Astrocyte of the hippocampus (primary cell): ENCODE measurements at places on chromosomes 7 and 10.

GRCh38 chr10:70114902-70115301 is 17.7 kb downstream of the AIFM2 start:
- DNase-seq = no peak

DNA sequence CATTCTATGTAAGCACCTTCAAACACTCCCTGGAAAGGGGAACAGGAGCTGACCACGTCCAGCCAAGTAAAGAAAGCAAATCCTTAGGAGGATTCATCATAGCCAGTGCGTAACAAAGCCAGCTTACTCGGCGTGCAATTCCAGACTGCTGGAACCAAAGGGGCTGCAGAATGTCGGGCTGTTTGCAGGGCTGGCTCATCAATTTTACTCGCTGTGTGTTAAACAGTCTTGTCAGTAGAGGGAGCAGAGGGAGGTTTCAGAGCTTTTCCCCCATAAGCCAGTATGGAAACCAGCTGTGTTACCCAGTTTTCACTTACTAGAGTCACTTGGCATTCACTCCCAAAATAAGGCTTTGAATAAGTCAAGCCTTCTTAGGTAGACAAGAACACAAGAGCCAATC is 127.1 kb downstream of the KMT2E start:
- peak; percentile 52 for DNase-seq

DNA sequence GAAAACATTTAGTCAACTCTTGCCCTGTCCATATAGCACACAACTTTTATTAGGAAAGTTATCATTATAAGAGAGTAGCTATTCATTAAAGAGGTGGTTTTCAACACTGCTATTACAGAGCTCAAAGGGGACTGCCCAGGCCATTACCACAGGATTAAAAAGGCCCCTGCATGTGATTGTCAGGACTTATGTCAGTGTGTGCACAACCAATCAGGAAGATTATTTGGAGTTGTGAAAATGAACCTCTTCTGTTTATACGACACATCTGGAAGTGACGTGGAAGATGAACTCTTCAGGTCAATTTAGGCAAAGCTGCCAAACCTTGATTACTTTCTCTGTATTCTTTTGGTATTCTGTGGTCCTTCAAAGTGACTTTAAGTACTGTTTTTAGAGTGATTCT is 14.7 kb downstream of the CCNY start:
- DNase-seq = no peak

GRCh38 chr10:62647375-62648092 is 157.0 kb upstream of the ADO start:
- no peak for DNase-seq

GRCh38 chr10:19828278-19829049 is 12.2 kb downstream of the PLXDC2 start:
- no peak for DNase-seq

GRCh38 chr7:70710651-70711050 is 421.3 kb upstream of the GALNT17 start:
- DNase-seq = no peak

DNA sequence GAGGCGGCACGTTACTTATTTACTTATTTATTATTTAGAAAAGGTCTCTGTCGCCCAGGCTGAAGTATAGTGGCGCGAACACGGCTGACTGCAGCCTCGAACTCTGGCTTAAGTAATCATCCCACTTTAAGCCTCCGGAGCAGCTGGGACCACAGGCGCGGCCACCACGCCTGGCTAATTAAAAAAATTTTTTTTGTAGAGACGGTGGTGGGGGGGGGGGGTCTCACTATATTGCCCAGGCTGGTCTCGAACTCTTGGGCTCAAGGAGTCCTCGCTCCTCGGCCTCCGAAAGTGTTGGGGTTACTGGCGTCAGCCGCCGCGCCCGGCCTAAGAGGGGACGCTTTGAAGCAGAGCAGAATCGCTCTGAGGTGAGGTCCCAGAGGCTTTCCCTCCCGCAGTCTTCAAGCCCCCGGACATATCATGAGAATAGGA is 675 bp upstream of the FRAT2 start:
- DNase-seq = no peak

DNA sequence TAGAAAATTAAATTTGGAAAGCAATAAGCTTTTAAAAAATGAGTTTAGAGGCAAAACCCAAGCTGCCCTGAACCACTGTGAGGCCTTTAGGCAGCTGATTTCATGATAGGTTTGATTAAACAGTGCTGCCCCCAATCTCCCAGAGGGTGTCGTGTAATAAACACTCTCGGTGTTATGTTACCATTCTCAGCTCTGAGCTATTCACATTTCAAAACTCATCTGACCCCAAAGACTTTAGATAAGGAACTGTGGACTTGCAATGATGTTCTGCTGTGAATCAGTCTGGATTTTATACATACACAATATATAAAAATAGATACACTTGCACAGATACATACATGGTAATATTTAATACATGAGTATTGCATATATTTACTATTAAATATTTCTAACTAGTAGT is 120.4 kb downstream of the MALRD1 start:
- DNase-seq = no peak

DNA sequence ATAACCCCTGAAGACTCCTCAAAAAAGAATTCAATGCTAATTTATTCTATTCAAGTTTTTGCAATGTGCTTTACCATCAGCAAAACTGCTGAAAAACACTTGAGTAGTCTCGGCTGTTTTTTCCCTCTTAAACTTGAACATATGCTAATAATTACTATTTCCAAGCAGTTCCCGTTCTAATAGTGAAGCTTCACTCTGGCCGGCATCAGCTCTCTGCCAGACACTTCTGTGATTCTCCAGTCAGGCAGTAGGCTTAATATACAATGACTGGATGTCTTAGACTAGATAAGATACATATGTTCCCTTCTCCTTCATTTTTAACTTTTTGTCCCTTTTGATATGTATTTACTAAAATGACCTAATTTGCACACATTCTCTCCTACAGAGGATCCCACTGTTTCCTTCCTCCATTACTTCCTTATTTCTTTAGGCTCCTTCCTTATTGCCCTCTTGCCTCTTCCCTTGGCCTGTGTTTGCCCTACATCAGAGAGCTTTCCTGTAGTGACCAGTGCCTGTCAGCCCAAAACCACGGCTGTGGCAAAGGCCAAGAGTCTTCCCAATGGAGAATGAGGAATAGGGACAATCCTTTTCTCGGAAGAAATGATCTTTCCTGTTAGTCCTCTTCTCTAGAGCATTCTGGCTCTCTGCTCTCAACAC is 23.5 kb downstream of the HEPACAM2 start:
- no peak for DNase-seq

- DNase-seq = no peak
These were observed 21.7 kb downstream of the SCD start for GRCh38 chr10:100368721-100369120.

- peak; percentile 52 for DNase-seq
These were observed 224.3 kb downstream of the THSD7A start for GRCh38 chr7:11607686-11608085.

- DNase-seq = peak; percentile 93
These were observed at the start of gene PRKAR2B for GRCh38 chr7:107044347-107045194. TSS of gene PRKAR2B (plus strand) at chr7:107044705. CDS start at chr7:107044908, 203 bp downstream.

DNA sequence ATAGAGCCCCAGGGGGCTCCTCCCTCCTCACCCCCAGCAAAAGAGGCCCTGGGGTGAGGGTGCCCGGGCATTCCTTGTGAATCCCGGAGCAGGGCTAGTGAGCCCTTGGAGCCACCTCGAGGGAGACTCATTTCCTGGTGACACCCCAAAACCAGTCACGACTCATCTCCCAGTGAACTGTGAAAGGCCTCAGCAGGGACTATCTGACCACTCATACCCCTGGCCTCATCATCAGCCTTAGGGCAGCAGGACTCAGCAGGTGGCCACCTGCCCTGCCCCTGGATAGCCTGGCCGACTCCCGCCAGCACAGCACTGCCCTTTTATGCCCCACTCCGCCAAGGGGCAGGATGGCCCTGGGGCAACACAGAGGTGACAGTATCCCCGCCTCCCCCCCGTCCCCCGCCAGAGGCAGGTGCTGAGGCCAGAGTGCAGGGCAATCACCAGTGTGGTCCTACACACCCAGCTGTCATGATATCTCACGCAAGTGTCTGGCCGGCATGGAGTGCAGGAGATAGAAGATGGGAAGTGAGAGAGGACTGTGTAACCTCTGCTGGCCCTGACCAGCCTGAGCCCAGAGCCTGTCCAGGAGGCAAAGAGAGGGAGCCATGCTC is 3.2 kb downstream of the SNCG start:
- no peak for DNase-seq

DNA sequence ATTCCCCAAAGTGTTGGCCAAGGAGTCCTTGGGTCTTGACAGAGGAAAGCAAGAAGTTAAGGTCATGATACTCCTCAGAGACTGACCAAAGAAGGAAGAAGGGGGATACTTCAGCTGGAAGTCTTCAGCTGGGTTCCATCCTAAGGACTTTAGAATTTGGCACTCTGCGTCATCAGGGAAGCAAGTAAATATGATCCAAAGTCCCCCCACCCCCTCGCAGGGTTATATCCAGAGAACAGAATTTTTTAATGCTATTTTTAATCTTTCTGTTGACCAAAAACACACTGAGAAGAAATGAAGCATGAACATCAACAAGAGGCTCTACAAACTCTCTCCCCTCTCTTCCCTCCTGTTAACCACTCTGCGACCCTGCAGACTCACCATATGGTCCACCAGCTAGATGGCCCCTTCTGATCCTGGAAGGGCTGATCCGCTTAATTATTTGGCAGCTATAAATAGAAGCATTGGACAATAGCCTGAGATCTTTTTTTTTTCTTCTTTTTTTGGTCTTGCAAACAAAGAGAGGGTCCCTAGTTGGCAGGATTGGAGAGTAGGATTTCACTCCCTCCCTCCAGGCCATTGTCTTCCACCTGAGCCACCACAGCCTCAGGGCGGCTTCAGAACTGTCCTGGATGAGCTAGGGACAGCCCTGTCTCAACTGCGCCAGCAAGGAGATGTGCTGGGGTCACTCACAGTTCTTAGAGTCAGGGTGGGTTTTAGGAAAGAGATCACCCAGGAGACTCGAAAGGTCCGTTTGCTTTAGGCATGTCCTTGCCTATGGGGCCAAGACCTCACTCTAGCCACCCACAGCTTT is 196.0 kb downstream of the KCNMA1 start:
- DNase-seq = no peak

GRCh38 chr10:78304091-78305045 is 270.7 kb downstream of the RPS24 start:
- DNase-seq = no peak

- DNase-seq = no peak
These were observed 80.0 kb upstream of the DNAAF5 start for GRCh38 chr7:646487-646886.

DNA sequence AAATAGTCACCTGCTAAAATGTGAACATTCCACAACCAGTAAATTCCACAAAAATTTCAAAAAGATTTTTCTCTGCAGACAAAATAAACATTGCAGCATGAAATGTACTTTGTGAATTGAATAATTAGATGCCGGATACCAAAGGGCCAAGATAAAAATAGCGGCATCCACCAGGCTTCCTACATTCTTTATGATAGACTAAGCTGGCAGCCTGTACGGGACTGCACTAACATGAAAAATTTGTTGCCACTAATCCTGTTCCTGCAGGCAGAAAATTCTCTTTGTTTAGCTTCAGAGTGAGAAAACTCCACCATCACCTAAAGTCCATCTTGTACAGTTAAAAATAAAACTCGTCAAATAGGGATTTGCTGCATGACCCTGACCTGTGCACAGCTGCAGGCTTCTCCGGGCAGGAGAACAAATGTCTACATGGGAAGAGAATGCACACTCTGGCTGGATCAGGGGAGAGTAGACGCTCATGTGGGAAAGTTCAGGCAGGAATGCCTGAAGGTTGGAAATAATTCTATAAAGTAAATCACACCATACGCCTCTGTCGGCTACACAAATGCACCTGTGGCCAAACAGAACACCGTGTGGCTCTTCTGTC is 15.6 kb upstream of the ADO start:
- peak; percentile 63 for DNase-seq

DNA sequence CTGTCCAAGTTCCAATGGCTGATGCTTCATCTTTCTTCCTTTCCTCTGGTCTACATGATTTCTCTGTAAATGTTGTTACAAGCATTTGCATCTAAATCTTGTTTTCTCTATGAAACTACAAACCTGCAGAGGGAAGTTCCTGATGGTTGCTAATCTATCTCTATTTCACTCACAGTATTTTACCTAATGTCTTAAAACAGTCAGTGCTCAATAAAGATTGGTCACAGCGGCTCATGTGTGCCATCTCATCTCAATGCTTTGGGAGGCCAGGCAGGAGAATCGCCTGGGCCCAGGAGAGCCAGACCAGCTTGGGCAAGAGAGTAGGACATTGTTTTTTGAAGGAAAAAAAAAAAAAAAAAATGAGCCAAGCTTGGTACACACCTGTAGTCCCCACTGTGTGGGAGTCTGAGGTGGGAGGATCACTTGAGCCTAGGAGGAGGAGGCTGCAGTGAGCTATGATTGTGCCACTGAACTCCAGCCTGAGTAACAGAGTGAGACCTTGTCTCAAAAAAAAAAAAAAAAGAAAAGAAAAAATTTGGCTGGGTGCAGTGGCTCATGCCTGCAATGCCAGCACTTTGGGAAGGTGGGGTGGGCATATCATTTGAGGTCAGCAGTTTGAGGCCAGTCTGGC is 71.3 kb upstream of the ARMC3 start:
- DNase-seq = no peak

GRCh38 chr10:36721871-36722270 is 403.5 kb upstream of the ANKRD30A start:
- DNase-seq = no peak

DNA sequence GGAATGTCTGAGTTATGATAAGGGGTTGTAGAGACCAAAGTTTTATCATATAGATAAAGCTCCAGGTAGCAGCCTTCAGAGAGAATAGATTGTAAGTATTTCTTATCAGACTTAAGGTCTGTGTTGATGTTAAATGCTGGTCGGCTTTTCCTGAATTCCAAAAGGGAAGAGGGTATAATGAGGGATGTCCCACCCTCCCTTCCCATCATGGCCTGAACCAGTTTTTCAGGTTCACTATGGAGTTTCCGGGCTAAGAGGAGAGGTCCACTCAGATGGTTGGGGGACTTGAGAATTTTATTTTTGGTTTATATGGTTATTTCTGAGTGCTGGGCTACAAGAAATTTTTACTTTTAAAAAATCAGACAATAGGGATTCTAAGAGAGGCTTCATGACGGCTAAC is 45.2 kb downstream of the HERPUD2 start:
- no peak for DNase-seq

DNA sequence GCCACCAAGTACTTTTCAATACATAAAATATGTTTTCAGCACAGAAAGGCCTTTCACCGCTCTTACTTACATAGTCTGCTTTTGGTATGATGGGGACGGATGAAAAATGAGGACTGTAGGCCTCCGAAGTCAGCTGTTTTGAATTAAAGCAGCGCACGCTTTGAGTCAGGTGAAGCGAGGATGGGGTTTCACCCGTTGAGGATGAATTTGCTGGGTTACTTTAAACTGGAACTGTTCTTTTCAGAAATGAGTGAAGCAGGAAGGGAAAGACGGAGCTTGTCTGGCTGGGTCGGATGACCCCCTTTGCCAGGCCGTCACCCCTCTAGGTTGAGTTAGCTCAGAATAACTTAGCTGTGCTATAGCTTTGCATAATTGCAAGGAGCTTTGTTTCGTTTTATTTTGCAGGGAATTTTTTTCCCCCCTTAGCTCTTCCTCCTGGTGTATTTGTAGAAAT is 40.0 kb downstream of the CUX1 start:
- DNase-seq = no peak

GRCh38 chr10:63217120-63217605 is 84.0 kb downstream of the NRBF2 start:
- DNase-seq = peak; percentile 57
